ENCODE measurements at places on chromosomes 5 and 9.

GRCh38 chr5:129852747-129853352, 51.4 kb upstream of the CHSY3 start:
- peak; percentile 12 for DNase-seq

GRCh38 chr5:8491254-8491653, 622.3 kb downstream of the MTRR start:
- DNase-seq, result no peak

- no peak for DNase-seq
These were observed 129.6 kb downstream of the EPB41L4A start for GRCh38 chr5:112289465-112289864.

DNA sequence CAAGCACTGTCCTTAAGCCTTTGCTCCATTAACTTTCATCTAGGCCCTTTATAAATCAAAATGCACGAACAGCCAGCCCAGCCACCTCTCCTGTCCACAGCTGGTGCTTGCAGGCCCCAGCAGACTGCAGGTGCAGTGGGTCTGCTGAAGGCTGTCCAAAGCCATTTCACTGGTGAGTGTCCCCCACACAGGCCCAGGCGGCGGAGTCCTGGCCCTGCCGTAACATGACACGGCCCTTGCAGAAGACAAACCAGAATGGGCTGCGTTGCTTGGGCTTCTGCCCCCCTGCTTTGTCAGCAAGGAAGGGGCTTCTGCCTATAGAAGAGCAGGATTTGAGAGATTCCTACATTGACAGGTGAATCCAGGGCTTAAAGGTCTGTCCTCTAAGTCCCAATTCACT, 188.6 kb downstream of the NR3C1 start:
- no peak for DNase-seq

DNA sequence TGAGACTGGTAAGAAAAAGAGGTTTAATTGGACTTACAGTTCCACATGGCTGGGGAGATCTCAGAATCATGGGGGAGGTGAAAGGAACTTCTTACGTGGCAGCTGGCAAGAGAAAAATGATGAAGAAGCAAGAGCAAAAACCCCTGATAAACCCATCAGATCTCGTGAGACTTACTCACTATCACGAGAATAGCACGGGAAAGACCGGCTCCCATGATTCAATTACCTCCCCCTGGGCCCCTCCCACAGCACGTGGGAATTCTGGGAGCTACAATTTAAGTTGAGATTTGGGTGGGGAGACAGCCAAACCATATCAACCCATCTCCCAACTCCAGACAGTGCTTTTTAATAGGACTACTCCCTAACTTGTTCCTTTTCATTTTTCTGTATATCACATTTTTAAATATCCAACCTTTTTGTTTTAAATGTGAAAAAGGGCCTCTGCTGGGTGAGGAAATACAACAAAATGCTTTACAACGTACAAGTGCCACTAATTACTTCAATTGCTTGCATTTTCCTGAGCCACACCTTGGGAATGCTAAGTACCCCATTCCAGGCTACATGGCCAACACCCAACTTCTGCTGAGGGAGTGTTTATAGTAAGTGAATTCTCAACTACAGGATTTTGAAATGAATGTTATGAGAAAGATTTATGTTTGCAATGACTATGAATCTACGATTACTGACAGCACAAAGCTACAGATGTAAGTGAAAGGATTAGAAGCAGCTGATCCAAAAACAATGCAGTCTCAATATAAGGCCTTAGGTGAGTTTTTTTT, 294.1 kb upstream of the CD180 start:
- no peak for DNase-seq

DNA sequence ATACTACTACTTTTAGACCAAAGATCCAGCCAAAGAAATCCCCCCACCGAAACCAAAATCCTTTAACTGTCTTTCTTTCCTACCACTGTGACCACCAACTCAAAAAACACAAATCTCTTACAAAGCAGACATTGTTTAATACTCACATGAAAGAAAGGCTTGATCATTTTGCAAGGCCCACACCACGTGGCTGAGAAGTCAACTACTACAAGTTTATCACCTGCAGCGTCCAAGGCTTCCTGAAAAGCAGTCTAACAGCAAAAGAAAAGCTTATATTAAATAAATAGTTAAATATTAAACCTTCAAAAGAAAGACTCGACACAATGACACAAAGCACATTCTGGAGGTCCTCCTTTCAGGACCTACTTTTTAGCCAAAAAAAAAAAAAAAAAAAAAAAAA, 5.1 kb downstream of the TXN start:
- DNase-seq, result no peak
